Stimulated activated memory B cell treated with anti-CD40 and anti-IgM and Interleukin-4, amounts not matched to agents 10 μg/mL and 1 μg/mL and 100 μg/mL, for 72 hours (primary cell): ENCODE measurements at places on chromosomes 2 and 18.
A peak's percentile ranks its signal among the peaks of the same experiment; 100 is the strongest.

DNA sequence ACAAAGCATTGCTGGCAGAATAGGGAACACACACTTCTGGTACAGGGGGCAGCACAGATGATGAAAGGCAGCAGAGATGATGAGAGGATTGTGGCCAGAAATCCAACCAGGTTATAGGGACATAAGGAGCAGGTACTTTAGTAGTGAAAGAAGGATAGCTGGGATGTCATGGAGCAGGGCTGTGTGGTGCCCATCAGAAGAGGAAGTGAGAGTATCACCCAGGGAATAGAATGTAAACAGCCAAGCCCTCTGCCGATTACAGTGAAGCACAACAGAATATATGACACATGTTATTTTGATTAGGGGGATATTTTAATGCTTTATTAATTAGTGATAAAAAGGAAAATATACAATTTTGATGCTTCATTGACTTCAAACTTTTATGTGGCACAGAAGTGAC, 883.4 kb upstream of the CDH2 start:
- ATAC-seq: no peak

GRCh38 chr2:86331384-86331783, 6.0 kb downstream of the REEP1 start:
- ATAC-seq: no peak

DNA sequence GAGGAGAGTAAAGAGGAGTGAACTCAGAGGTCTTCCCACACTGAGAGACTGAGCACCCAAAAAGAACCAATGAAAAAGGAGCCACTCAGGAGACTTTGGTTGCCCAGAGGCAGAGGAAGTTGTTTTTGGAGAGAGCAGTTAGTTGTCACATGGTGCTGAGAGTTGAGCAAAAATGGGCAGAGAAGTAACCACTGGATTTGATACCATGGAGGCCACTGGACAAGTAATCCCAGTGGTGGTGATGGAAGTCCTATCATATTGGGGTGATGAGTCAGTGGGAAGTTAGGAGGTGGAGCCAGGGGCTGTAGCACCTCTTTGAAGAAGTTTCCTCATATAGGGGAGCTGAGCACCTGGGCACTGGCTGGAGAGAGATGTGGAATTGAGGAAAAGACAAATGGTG, 235.8 kb downstream of the TPGS2 start:
- no peak for ATAC-seq

GRCh38 chr2:23250371-23250770, 134.6 kb upstream of the KLHL29 start:
- ATAC-seq: no peak

DNA sequence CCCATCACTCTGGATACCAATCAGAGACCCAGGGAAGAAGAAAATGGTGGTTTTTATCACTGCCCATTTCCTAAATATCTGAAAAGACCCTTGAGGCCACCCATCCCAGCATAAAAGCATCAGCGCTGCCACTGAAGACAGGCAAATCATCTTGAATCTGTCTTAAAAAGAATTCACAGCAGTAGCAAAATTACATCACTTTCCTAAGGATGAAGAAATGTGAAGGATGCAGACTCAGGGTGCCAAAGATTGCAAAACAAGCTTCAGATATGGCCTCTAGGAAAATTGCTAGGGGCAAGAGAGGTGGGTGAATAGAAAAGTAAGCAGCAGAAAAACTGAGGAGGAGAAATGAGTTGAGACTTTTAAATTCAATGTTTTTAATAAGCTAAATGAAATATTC, 70.0 kb downstream of the SLC25A12 start:
- ATAC-seq: no peak

- ATAC-seq: no peak
These were observed 14.3 kb upstream of the TRIB2 start for GRCh38 chr2:12702168-12703121.

GRCh38 chr18:59033359-59033758, 106.3 kb upstream of the SEC11C start:
- no peak for ATAC-seq

DNA sequence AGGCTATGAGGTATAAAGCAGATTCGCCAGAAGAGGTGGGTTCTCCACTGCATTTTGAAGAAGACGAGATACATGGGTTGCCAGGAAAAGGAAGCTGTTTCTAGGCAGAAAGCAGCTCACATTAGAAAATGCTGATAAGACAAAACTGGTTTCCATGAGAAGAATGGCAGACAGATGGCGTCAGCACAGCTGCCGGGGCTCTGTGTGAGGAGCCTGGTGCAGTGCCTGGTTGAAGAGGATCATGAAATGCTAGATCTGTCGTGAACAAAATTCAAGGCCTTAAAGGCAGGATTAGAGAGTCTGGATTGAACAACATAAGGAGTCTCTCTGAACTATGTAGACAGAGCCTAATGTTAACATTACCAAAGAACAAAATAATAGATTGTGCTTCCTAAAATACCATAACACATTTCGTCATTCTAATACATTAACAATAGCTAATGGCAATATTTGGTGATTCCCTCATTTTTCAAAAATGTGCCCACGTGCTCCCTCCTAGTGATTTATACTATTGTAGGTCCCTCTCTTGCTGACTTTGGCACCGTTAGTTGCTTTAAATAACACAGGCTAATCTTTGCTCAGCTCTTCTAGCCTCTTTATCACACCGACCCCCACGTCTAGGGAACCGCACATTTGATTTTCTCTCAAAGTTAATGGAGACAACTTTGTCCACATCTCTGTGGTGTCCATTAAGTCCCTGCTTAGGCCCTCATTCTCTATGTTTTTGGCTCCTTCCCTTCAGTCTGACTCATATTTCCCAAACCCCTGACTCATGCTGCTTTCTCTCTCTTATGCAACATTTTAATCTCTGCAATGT, 38.2 kb downstream of the EFEMP1 start:
- no peak for ATAC-seq

DNA sequence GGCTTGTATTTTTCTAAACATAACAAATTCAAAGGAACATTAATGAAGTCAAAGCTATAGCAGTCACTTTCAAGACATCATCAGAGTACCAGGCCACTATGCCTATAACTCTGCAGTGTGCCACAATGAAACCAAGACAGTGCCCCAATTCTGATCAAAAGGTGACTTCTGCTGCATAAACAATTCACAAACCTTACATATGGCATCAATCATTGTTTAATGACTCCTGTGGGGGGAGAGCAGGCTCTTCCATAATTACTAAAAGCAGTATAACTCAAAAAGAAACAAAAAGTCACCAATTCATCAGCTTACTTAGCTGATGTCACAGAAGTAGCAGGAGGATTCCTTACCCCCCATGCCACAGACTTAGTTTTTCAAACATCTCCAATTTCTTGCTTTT, 15.5 kb downstream of the LPIN2 start:
- ATAC-seq: no peak

DNA sequence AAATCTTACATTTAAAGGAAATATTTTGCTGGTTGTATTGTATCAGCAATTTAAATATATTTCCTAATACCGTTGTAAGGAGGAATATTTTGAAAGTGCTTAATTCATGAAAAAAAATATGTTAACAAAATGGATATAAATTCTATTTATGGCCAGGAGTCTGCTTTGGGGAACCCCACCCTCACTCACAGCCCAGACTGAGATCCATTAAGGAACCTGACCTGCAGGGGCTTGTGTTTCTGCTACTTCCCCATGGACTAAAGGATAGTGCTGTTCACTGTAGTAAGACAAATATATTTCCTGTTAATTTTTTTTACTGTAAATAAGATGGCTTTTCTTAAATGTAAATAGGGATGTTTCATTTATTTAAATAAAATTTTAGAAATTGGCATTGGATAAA, 221.9 kb upstream of the COL3A1 start:
- ATAC-seq: no peak

- no peak for ATAC-seq
These were observed 267.7 kb downstream of the NBAS start for GRCh38 chr2:15293262-15293937.

DNA sequence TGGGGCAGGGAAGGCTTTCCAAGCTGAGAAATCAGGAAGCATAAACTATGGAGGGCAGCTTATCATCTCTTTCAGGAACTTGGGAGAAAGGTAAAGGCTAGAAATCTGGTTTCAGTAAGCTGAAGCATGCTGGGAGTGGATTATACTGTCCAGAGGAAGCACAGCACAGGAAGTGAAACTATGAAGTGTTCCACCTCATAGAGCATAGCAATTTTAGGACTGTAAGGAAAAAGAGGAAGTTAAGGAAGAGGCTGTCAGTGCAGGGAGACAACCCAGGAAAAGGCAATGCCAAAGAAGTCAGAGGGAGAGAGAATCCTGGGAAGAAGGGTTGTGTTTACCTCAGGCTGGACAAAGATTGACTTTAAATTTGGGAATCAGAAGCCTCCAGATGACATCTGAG, 51.9 kb downstream of the EFEMP1 start:
- no peak for ATAC-seq

- ATAC-seq: peak; percentile 39
These were observed 232 bp downstream of the SNED1 start for GRCh38 chr2:240998706-240998994.

- ATAC-seq: no peak
These were observed 24.6 kb downstream of the THAP4 start for GRCh38 chr2:241612156-241613016.

DNA sequence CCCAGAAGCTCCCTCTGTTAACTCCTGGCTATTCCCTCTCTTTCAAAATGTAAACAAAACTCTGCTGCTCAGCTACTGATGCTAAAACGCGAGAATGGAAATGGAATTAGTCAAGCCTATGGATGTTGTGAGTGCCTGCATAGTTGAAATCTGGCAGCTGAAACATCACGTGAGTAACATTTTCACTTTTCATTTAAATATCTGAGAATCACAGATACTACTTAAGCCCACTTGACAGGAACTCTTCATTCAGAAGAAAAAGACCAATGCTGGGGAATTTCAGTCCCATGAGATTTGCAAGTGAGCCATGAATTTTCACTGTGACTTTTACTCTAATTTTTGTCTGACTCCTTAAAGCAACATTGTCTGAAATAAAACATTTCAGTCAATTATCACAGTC, 215.3 kb upstream of the SESTD1 start:
- no peak for ATAC-seq

DNA sequence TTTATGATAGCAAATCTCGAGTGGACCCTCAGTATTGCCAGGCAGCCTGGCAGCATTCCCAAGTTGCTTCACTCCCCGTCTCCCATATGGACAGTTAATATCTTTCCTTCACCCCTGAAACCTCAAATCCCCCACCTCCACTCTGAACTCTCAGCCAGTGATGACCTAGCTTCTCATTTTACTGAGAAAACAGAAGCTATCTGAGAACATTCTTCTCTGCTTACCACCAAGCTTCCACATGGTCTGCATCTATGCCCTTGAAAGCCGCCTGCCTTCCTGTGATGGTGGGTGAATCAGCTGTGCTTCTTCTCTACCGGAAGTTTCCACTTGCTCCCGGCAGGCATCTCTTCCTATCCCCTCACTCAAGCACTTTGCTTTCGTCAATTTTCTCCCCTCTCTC, 529.2 kb downstream of the EPHA4 start:
- ATAC-seq: no peak

DNA sequence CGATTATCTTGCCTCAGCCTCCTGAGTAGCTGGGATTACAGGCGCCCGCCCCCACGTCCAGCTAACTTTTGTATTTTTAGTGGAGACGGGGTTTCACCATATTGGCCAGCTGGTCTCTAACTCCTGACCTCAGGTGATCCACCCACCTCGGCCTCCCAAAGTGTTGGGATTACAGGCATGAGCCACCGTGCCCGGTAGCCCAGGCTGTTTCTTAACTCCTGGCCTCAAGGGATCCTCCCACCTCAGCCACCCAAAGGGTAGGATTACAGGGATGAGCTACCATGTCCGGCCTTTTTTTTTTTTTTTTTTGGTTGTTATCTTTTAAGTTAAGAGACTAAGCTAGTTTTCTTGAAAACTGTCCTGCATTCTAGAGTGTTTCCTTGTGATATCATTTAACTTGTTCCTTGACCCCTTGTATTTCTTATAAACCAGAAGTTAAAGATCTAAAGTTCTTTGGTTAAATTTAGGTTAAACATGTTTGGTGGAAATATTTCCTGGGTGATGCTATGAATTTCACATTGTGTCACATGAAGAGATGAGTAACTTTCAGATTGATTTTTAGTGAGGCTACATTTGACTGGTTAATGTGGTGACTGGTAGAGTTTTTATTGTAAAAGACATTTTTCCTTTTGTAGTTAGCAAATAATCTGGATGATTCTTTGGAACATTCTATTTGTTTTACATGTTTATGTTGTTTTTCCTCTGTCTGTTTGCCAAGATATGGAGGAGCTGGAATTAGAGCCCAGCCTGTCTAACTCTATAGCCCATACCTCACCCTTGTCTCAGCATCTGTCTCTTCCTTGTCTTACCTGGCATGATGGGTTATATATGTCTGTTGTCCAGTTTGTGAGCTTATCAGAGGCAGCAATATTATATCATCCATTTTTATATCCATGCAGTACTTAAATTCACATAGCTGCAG, 5.2 kb downstream of the NCAPH start:
- ATAC-seq: no peak

DNA sequence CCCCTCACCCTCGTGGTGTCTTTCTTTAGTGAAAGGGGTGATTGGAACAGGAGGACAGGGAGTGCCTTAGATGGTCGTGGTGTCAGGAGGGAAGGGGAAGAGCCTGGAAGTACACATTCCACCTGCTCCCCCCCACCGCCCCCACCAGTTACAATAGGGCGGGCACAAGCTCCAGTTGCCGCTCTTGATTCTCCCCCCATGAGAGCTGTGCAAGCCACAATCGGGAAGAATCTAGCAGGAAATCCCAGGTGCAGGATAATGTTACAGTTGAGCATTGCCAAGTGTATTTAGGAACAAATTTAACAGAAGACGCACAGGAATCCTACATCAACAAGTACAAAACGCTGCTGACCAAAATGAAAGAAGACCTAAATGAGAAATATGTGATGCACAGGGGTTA, 73.6 kb downstream of the ASAP2 start:
- ATAC-seq: no peak

GRCh38 chr2:102278720-102279390, 32.5 kb upstream of the IL1RL1 start:
- ATAC-seq: no peak

- ATAC-seq: no peak
These were observed 63.1 kb downstream of the METTL4 start for GRCh38 chr18:2508155-2508554.

- peak; percentile 62 for ATAC-seq
These were observed 676 bp downstream of the KLHL23 start for GRCh38 chr2:169734169-169734847.

DNA sequence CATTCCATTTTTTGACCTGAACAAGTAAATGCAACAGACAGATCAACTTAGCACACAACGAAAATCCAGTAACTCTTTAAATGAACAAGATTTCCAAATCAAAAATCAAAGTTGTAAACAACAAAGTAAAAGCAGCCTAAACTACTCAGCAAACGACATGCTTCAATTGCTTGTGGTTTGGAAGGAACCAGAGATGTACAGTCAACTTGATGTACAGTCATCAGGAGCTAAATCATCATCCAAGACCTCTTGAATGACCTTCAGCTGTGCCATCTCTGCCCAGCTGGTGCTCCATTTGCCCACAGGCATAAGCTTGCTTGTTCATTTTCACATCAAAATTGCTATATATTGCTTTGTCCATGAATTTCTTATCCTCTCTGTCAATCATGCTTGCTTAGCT, 109.8 kb downstream of the UPP2 start:
- peak; percentile 75 for ATAC-seq
